ENCODE measurements at places on chromosomes 2 and 18. TPM values are rescaled to one million over a fixed set of nuclear protein-coding genes. Genes with fewer than 3 reads are reported as not detected.

Gene MTCL1
- 55.4 TPM for total RNA-seq

Gene ATP8B1
- 3.4 TPM for total RNA-seq

Gene FAM237A
- total RNA-seq = not detected

Gene HOXD4
- not detected for total RNA-seq

Gene PTPRN
- total RNA-seq = not detected

Gene CAPN13
- not detected for total RNA-seq

Gene SP140
- total RNA-seq = not detected

Gene AGFG1
- total RNA-seq = 64.9 TPM

Gene WDR54
- 209 TPM for total RNA-seq

Gene CNOT11
- 125 TPM for total RNA-seq

Gene DLGAP1
- not detected for total RNA-seq

Gene ACMSD
- total RNA-seq = 3.8 TPM

Gene OSGEPL1
- 11.2 TPM for total RNA-seq

Gene C2orf72
- 12.8 TPM for total RNA-seq

Gene EPB41L5
- 16.5 TPM for total RNA-seq

Gene GPR45
- 0.17 TPM for total RNA-seq

Gene BBS5
- 6.2 TPM for total RNA-seq

Gene ABCG8
- not detected for total RNA-seq

Data from Caki2 (cell line).